NCI-H1436 treated with DMSO at 0.1 percent for 48 hours (cell line): ENCODE measurements at places on chromosomes 1 and 21.

GRCh38 chr1:22710701-22711049 lies at the start of gene EPHB2:
TSS of gene EPHB2 (plus strand) at chr1:22710839. CDS start at chr1:22710983, 144 bp downstream.
- no peak for DNase-seq

DNA sequence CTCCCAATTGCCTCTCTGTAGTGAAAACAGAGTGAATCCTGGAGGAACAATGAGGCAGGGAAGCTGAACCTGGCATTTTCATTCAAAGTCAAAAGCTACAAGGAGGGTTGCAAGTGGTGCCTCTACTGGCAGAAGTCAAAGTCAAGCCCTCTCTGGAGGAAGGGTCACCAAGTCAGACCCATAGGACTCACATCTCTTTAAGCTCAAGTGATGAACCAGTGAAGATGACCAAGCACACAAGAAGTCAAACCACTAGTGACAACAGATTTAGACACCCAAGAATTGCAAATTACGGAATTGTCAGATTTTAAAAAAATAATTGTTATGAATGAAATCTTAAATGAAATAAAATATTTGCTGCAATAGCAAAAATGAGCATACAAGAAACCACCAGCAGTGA lies 81.1 kb upstream of the ATP1B1 start:
- DNase-seq: no peak

- DNase-seq: no peak
Observed at GRCh38 chr1:153752072-153752471, 23.1 kb upstream of the SLC27A3 start.

DNA sequence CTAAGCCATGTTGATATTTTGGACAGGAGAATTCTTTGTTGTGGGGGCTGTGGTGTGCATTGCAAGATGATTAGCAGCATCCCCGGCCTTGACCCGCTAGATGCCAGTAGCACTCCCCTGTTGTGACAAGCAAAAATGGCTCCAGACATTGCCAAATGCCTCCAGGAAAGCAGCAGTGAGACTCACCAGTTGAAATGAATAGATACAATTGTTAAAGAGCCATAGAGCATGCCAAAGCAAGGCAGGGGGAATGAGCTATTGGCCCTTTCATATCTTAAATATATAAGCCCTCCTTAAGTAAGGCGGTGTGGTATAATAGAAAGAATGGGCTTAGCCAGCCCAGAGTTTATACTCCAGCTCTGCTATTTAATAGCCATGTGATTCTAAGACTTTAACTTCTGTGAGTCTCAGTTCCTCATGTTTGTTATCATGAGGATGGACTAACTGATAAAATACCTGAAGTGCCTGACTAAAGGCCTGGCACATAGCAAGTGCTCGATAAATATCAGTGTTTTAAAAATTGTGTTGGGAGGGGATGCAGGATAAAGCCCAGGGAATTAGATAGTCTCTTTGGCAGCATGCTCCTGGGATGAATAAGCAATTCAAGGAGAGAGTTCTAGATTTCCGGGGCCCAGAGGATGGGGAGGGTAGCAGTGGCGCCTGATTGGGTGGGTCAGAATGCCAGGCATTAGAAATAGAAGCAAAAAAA lies 21.1 kb upstream of the RGS4 start:
- DNase-seq: no peak

- no peak for DNase-seq
Observed at GRCh38 chr1:212565571-212566305, 42.8 kb upstream of the ATF3 start.
